Femur (tissue), 1 donor: ENCODE measurements at places on chromosomes 3 and 15.

- no peak for DNase-seq
These were observed 2.2 kb upstream of the SLC4A7 start for GRCh38 chr3:27486336-27486735.

GRCh38 chr3:181610973-181611265 is 100.8 kb upstream of the SOX2 start:
- DNase-seq: no peak

- no peak for DNase-seq
These were observed 15.0 kb downstream of the RPLP1 start for GRCh38 chr15:69467636-69468035.

GRCh38 chr3:186599785-186600166 is 13.1 kb upstream of the AHSG start:
- DNase-seq: no peak

GRCh38 chr3:88412346-88412745 is 262.6 kb downstream of the C3orf38 start:
- no peak for DNase-seq

DNA sequence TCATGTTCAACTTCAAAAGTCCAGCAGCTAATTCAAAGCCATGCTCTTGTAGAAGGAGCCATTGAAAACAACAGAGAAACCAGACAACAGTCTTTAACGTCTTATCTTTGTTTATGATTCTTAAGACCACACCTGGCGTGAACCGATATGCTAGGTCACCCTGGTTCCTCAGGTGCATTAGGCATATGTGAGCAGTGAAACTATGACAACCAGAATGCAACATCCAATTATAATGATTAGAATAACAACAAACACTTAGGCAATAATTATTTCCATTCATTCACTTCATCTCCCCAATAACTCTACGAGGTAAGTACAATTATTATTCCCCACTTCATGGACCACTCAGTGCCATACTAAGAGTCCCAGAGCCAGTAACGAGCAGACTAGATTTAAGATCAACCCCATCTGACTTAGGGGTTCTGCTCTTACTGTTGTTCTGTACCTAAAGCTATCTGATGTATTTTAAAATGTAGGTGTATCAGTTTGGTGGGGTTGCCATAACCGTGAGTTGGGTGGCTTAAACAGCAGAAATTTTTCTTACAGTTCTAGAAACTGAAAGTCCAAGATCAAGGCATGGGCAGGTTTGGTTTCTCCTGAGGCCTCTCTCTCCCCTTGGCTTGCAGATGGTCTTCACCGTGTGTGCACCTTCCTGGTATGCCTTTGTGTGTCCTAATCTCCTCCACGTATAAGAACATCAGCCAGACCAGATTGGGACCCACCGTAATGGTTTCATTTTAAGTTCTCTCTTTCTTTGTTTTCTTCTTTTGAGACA is 997.8 kb upstream of the CFAP20DC start:
- DNase-seq: no peak

- DNase-seq: no peak
These were observed 382.6 kb downstream of the PTPRG start for GRCh38 chr3:61943975-61944374.

DNA sequence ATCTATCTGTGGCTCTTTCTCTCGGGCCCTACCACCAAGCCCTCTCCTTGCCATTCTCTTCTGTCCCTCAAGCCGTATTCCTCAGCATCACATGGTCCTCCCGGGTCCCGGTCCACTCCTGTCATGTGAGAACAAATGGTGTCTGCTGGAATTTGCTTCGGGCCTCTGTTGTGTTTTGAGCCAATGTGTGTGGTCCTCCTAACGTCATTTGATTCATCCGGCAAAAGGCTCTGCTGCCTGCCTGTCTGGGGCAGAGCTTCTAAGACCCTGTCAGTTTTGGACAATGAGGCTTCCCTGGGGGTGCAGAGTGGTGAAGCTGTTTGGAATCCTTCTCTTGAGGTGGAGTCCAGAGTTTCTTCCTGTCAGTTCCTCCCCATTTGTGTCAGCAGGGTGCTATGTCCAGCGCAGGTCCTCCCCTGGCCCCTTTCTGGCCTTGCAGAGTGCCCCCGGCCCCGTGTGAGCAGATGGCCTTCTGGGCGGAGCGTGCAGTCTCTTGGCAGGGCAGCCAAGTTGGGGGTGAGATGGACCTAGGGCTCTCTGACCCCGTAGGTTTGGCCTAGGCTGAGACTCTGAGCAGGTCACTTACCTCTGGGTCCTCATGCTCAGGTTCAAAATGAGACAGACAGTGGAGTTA is 93.6 kb downstream of the APBA2 start:
- no peak for DNase-seq
